ENCODE measurements at places on chromosomes 11 and 22.

DNA sequence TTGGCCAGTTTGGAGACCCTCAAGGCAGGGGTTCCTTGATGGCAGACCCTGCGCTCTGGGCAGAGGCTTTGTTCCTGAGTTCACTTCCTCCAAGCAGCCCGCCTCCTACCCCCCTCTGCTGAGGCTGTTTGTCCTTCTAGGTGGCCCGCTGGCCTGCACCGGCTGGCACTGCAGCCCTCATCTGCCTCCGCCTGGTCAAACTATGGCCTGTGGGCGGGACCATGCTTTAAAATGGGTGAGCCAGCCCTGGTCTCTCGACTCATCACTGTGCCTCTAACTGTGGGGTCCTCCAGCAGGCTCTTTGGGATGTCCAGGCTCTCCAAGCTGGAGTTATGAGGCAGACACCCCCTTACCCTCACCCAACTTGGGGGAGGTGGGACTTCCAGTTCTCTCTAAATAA lies 114.1 kb upstream of the SLC22A12 start:
- DNase-seq = no peak

- DNase-seq = no peak
Measured at GRCh38 chr11:66976028-66976467, 944 bp downstream of the C11orf86 start.

DNA sequence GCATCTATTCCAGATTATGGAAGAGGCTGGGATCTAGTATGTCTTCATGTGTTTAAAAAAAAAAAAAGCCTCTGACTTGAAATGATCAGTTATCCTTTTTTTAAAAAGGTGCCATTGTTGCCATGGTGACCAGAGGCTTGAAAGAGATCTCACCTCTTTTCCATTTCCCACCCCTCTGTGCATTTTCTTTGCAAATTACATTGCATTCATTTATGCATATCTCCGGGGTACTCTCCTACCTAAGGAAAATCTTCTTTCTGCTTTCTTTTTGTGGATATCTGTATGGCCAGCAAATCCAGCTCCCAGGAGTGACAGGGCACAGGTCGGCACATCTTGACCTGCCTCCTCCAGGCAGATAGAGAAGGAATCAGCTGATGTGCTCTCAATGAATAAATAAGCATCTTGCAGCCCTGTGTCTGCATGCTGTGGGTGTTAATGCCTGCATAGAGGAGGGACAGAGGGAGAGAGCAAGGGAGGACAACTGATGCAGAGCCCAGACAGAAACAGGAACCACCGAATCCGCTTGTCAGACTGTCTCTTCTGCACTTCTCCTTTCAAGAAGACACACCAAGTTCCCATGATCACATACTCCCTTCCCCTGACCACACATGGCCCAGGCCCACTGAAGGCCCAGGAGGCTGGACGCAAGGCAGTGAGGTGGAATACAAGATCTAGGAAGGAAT lies 50.9 kb downstream of the CWC15 start:
- peak; percentile 76 for DNase-seq

- DNase-seq = no peak
Measured at GRCh38 chr11:86069408-86070101, 671 bp upstream of the PICALM start.

DNA sequence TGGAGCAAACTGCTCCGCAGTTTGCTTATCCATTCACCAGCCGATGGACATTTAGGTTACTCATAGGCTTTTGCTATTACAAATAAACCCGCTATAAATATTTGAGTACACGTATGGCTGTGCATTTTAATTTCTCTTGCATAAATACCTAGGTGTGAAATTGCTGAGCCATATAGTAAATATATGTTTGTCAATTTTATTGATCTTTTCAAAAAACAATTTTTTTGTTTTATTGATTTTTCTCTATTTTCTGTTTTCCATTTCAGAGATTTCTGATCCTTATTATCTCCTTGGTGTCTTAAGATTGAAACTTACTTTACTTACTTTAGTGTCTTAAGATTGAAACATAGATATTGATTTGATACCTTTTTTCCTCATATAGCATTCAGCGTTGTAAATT lies 4.5 kb downstream of the ZNF74 start:
- no peak for DNase-seq

GRCh38 chr11:2583605-2583958 lies 116.2 kb downstream of the KCNQ1OT1 start:
- peak; percentile 0 for DNase-seq

DNA sequence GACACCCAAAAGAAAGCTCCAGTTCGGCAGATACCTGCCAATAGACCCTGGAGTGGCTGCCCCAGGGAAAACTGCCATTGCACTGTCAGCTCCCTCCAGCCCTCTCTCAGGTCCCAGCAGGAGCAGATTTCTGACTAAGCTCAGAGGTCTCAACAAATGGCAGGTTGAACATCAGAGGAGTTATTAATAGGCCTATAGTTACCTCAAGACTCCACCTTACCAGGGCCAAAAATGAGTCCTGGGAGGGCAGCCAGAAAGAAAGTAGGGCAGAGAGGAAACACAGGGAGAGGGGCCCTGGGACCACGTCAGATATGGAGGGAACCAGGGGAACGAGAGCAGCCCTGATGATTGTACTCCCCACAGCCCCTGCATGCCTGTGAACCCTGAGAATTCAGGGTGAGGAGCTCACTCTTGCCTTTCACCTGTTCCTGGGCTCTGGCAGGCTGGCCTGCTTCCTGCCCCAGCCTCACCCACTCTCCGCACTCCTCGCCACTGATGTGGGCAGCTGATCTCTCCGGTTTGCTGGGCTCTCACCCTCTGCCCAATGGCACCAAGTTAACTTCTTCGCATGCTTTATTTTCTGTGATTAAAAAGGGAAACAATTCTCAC lies 4.3 kb upstream of the RGL4 start:
- no peak for DNase-seq

DNA sequence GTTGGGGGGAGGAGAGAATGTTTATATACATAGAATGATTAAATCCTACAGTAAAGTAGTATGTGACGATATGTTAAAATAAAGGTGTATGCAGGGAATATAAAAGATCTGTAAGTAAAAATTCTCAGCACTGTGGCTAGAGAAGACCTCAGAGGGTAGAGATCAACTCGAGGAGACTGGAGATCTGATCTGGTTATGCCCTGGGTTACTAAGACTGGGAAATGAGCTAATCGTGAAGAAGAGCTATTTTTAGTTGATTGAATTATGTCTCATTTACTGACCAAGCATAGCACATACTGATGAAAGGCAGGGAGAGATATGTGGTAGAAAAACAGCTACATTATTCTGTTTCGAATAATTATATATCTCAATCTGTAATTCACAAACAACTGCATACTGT lies 42.8 kb upstream of the ALKBH3 start:
- no peak for DNase-seq

DNA sequence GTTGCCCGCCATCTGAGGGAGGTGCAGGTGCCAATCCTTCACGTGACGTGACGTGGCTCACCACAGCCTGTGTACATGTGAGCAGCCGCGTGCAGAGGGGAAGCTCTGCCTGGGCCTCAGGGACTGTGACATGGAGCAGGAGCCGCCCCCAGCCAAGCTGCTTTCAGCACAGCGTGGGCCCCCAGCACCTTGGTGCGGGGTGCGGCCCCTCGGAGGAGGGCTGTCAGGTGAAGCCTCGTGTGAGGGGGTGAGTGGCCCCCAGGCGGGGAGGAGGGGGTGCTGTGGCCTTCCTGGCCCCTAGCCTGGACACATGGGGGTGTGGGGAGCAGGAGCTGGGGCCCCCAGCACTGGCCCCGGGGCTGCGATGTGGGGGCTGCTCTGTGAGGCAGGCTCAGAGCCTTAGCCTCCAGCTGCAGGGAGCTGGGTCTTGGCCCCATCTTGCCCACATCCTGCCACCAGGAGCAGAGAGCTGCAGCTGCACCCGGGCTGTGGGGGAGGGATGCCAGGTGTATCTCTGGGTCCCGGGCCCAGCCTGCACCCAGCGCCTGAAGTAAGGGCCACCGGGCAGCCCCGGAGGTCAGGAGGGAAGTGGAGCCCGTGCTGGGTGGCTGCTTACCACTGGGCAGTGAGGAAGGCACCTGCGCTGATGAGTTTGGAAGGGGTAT lies at the start of gene ADORA2A:
ADORA2A (plus strand) TSS at position 100 of the 665 bp plus-strand sequence. CDS start 5,806 bp downstream, outside the sequence.
- no peak for DNase-seq

GRCh38 chr11:116742104-116742503 lies 30.7 kb downstream of the BUD13 start:
- DNase-seq = no peak

- no peak for DNase-seq
Measured at GRCh38 chr11:113396690-113397089, 9.1 kb downstream of the ANKK1 start.

DNA sequence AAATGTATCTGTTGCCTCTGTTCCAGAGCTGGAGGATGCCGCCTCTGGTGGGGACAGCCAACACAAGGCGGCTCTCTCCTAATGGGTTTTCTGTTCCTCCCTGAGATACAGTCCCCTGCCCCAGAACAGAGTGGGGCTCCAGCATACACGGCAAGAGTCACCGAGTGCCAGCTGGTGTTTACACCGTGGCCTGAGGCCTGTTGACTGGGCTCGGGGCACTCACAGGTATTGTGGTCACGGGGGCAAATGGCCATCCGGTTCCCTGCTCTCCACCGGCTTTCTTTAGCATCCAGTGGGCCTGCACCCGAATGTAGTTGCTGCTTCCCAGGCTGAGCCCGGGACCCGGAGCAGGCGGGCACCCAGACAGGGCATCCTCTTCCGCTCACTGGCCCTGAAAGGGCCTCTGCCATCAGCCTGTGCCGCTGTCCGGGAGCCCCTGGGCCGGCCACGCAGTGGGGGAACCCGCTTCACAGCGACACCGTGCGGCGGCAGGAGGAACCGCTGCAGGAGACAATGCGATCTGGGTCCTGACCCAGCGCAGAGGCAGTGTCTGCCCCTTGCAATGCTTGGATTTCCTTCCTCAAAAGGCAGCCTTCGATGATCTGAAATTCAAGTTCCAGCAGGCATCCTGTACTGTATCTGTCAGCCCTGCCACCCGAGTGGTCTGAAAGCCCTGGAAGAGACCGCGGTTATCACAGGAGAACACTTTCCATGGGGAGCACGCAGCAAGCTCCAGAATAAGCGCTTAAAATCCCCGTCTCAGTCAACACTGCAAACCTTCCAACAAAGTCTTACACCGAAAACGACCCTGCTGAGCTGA lies 859 bp upstream of the KRTAP5-5 start:
- peak; percentile 74 for DNase-seq

GRCh38 chr11:117664897-117665296 lies 132.1 kb downstream of the DSCAML1 start:
- DNase-seq = peak; percentile 53

DNA sequence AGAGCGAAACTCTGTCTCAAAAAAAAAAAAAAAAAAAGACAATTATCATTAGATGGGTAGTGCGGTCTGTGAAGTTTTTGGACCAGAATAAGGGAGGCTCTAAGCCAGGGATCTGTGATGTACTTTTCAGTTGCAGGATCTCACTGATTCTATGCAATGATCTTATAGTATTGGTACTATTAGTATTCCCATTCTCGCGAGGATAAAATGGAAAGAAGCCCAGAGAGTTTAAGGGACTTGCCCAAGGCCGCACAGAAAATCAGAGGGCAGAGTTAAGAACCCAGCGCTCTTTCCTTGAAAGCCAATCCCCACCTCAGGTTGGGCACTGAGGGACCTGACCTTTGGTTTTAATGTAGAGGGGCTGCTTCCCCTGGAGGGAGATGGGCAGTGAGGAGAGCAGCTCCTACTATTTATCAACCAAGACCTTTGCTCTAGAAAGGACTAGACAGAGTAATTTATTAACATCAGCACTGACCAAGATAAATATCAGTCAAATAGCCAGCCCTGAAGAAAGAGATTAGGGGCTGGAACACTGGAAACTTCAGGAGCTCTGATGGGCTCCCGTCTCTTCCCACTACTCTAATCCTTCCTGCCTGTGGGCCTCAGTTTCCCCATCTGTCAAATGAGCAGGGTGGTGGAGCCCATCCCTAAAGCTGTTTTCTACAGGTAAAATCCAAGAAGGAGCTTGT lies 6.0 kb downstream of the NIPSNAP1 start:
- DNase-seq = no peak

- no peak for DNase-seq
Measured at GRCh38 chr22:36769541-36770512, 6.1 kb downstream of the IFT27 start.

GRCh38 chr22:19206287-19206686 lies 27.8 kb upstream of the SLC25A1 start:
- no peak for DNase-seq

DNA sequence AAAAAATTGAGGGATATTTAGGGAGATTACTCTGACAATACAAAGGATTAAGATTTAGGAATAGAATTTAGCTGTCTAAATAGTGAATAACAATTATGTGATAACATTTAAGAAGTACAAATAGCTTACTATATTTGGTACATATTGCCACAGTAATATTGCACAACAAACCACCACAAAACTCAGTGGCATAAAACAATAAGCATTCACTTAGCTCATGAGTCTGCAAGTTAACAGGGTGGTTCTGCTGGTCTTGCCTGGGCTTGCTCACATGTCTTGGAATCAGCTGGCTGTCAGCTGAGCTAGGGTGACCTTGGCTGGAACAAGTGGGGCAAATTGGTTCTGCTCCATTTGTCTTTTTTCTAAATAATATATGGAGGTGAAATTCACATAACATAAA lies 115.1 kb downstream of the DCDC1 start:
- no peak for DNase-seq

DNA sequence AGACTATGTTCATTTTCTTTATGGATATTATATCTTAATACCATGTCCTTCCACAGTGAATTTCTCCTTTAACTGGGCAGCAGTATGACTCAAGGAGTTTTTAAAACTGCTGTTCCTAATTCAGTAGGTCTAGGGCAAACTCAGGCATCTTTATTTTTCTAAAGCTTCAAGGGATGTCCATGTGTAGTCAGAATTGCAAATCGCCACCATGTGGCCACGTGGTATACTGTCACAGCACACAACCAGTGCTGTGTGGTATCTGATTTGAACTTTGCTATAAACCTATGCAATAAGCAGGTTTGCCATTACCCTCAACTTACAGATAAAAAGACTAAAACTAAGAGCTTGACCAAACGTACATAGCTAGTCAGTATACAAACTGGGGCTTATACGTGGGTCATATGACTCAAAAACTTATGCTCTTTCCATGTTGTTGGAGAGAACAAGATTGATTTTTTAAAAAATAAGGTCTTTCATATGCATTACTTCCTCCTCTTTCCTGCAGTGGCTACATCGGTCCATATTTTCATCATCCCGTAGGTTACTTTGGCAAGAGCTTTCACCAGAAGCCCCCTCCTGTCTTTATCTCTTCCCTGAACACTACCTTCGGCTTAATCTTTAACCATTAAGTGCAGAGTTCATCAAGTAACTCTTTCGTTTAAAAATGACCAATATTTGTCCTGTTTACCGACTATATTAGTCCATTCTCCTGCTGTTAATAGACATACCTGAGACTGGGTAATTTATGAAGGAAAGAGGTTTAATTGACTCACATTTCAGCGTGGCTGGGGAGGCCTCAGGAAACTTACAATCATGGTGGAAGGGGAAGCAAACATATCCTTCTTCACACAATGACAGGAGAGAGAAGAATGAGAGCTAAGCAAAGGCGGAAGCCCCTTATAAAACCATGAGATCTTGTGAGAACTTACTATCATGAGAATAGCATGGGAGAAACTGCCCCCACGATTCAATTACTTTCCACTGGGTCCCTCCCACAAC lies 8.0 kb upstream of the HTATIP2 start:
- DNase-seq = no peak

All from posterior cingulate gyrus (tissue), 11 donors.